GM23248 (cell line): ENCODE measurements at places on chromosomes 6 and 20.

- peak; percentile 82 for DNase-seq
These were observed at the start of gene CD40 for GRCh38 chr20:46117704-46118467. TSS of gene CD40 (plus strand) at chr20:46118314. CDS start at chr20:46118344, 30 bp downstream.

DNA sequence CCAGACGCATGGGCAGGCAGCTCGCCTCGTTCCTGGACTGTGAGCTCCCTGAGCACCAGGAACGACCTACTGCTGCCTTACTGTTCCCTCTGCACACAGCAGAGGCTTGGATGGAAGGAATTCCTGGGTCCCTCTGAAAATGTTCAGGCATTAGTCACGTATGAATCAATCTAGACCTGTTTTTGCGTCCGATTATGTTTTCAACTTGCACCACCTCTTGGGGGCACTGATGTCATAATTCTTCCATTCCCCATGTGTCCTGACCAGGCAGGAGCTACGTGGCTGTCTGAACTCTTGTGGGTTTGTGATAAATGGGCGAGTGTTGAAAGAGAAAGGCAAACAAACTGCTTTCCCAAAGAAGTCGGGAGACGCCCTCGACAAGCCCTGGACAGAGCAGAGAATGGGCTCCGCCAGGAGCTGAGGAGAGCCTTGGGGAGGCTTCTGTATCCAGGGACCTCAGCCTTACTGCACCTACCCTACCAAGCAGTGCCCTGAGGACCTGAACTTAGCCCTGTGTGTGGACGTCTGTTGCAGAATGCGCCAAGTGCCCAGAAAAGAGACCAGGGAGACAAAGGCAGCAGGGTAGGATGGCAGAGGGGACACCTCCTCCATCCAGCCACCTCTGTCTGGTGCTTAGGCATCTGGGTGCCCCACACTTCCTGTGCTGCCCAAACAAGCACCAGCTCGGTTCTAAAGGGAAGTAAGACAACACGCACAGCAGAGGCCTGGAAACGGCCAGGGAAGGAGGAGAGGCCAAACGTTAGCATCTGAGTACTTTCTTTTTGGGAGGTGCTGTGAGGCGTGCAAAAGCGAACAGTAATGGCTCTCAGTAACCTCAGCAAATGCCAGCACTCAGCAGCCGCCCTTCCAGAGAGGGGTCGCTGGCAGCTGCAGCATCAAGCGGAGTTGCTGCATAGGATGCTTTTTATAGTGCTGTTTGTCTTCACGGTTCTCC, 124.2 kb downstream of the LY86 start:
- DNase-seq: peak; percentile 95

- peak; percentile 52 for DNase-seq
These were observed at the start of gene FAXC for GRCh38 chr6:99349171-99350141. TSS of gene FAXC (minus strand) at chr6:99349674. CDS start at chr6:99349372, 302 bp downstream.

GRCh38 chr6:135331002-135331401, 149.9 kb downstream of the MYB start:
- DNase-seq: peak; percentile 29

DNA sequence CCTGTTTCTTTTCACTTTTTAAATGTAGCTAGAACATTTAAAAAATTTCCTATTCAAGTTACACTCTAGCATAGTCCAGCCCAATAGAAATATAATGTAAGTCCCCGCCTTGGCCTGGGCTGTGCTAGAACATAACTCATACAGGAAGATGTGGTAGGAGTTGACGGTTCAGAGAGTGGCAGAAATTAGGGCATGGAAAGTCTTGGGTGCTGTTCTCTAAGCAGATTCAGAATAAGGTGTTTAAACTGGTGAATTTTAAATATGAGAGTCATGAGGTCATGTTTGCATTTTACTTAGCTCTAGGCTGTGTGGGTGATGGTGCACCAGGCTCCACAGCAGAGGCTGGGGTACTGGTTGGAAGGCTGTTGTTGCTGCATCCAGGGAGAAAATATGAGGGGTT, 256.5 kb downstream of the FARS2 start:
- DNase-seq: no peak

GRCh38 chr20:58697201-58697866, 4.7 kb downstream of the NPEPL1 start:
- DNase-seq: no peak

DNA sequence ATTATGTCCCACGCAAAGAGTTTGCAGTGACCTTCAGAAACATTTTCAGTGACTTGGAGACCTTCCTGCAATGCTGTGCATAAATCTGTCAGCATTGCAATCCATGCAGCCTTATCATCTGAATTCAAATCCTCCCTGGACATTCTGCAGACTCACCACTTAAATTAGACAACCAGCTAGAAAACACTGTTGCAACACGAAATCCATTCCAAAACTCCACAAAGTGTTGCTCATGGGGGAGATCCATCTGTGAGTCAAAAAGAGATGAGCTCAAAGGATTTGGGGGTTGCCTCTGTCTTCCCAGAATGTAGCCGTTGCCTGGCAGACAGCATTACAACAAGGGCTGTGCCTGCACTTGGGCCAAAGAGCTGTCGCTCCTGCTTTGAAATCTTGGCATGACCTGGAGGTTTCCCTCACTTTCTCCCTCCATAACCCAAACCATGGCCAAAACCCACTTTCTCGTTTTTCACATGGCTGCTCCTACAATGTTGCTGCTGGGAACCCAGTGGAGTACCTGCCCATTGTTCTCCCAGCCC, 163.5 kb upstream of the CDYL start:
- DNase-seq: peak; percentile 96

GRCh38 chr20:16505894-16506293, 67.4 kb downstream of the KIF16B start:
- no peak for DNase-seq

DNA sequence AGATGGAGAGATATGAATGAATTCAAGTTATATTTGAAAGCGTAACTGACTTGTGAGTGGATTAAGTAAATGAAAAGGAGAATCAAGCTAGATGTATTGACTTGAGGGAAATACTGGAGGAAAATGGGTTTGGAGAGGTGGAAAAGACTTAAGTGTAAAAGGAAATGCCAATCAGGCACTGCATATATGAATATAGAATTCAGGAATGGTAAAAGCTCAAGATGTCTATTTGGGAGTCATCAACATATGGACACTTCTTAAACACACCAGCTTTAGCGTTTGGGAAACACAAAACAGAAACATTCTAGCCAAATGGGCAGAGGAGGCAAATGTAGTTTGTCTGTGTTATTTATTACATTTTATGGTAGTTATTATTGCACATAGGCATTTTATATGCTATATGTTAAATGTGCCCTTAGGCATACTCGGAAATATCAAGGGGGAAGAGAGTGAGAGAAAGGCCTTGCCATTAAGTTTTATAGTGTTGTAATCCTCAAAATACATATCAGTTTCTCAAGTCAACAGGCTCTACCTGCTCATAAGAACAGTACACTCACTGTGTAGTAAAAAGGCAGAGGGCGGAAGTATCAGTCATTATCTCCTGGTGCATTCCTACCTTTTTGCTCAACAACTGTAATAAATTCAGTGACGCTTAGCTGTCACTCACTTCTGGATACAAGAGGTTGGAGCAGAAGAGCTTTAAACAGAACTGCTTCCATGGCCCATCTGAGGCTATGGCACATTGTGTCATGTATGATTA, 33.7 kb upstream of the ME1 start:
- no peak for DNase-seq
